ENCODE measurements at places on chromosomes 12 and 14.
A peak's percentile ranks its signal among the peaks of the same experiment; 100 is the strongest.

- DNase-seq: peak; percentile 32
These were observed 8.9 kb upstream of the SAV1 start for GRCh38 chr14:50676814-50677516.

GRCh38 chr12:57736741-57737466, 1.6 kb downstream of the AGAP2 start:
- no peak for DNase-seq

- no peak for DNase-seq
These were observed 28.0 kb downstream of the RCOR1 start for GRCh38 chr14:102620413-102620812.

- DNase-seq: no peak
These were observed 149.4 kb downstream of the FOXN3 start for GRCh38 chr14:89267656-89268055.

GRCh38 chr12:95402096-95402495, 71.9 kb upstream of the METAP2 start:
- DNase-seq: no peak

- no peak for DNase-seq
These were observed 235.6 kb upstream of the RPL10L start for GRCh38 chr14:46887144-46887543.

DNA sequence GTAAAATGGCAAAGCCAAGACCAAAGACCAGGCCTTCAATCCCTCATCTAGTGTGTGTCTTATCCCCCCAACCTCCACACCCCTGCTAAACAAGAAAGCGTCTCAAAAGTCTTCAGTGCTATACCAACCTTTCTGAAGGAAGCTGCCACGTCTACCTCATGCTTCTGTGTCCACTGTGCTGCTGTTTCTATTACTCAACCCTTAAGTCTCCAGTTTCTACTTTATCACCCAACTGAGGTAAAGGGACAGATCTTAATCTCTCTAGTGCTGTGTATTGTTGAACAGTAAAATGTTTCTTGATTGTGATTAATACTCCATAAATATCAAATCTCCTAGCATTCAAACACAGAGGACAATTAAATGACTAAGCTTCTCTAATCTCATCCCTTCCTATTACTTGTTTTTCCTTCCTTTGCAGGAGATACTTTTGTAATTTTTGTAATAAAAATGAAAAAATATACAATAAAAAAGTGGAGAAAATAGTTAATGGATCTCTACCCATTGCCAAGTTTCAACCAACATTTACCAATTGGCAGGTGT, 23.3 kb downstream of the BTBD7 start:
- no peak for DNase-seq

- no peak for DNase-seq
These were observed 76.8 kb downstream of the WSCD2 start for GRCh38 chr12:108205864-108206263.

DNA sequence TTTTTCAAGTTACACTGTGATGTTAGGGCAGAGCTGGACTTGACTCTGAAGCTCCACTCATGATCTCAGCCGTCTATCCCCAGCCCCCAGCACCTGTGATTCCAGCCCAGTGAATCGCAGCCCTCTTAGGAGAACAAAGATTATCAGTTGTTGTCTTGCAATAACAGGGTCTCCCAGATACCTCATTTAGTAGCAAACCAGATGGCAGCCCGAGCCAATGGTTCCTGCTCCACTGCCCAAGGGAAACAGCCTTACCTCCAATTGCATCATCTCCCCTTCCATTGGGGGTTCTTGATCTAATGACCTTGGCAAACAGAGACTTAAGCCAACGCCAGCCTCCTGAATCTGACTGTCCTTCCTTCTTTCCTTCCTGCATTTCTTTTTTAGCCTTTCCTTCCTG, 371.2 kb downstream of the BCL11B start:
- DNase-seq: no peak

DNA sequence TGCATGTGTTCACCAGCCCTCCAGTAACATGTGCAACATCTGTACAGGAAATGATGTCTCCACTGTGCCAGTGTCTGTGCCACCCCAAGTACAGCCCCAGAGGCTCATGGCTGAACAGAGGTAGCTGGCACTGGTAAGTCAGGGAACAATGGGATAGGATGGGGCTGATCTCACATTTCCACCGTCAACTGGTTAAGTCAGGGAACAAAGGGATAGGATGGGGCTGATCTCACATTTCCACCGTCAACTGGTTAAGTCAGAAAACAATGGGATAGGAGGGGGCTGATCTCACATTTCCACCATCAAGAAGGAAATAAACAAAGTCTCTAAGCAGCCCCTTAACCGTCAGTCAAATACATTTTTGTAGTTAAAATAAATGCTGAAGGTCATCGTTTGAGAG, 246.6 kb downstream of the TMEM132D start:
- DNase-seq: no peak

GRCh38 chr12:25994901-25995625, 36.6 kb downstream of the RASSF8 start:
- DNase-seq: no peak

DNA sequence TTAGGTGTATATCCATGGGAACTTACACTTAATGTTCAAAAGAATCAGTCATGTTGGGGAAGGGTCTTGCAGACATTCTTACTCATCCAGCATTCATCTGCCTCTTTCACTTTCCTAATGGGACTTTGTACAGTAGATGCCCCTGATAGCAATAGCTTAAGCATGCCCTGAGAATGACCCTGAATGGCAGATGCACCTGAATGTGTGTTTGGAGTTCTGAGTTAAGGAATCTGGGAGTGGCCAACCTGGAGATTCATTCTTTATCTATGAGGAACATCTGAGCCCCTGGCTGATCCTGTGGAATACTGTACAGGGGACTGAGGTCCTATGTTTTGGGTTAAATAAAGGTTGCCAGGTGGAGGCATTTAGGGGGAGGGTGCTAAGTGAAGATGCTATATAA, 71.3 kb upstream of the MANSC4 start:
- no peak for DNase-seq

DNA sequence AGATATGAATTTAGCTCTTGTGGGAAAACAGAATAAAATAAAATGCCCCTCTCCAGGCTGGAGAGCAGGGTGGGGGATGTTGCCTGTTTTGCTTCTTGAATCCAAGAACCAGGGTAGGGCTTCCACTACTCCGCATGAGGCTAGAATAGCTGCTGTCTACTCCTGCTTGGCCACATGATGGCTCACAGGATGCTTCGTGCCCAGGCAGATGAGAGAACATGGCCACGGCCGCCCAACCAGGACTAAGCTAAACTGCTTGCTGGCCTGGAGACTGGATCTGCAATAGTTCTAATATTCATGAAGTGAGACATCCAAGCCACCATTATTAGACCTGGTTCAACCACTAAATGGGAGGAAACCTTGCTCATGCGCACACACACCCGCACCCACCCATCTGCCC, 122.2 kb upstream of the METAP2 start:
- no peak for DNase-seq

GRCh38 chr14:67385618-67386017, 25.5 kb downstream of the EIF2S1 start:
- DNase-seq: no peak

GRCh38 chr12:64139021-64139420, 83.1 kb downstream of the KICS2 start:
- DNase-seq: no peak

DNA sequence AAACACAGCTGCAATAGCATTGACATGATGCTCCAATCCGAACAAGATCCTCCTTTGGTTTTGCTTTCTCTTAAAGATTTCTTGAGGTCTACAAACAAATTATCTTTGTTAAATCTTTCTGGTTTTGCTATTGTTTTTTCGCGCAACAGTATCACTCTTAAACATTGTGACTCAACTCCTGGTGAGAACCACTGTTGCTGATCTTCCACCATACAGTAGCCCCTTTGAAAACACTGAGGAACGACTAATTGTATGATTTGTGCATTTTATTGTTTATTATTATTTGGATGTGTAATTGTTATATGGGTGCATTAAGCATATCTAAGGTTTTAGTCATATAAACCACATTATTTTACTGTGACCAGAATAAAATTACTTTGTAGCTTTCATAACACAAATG, 282.8 kb downstream of the EGLN3 start:
- no peak for DNase-seq

DNA sequence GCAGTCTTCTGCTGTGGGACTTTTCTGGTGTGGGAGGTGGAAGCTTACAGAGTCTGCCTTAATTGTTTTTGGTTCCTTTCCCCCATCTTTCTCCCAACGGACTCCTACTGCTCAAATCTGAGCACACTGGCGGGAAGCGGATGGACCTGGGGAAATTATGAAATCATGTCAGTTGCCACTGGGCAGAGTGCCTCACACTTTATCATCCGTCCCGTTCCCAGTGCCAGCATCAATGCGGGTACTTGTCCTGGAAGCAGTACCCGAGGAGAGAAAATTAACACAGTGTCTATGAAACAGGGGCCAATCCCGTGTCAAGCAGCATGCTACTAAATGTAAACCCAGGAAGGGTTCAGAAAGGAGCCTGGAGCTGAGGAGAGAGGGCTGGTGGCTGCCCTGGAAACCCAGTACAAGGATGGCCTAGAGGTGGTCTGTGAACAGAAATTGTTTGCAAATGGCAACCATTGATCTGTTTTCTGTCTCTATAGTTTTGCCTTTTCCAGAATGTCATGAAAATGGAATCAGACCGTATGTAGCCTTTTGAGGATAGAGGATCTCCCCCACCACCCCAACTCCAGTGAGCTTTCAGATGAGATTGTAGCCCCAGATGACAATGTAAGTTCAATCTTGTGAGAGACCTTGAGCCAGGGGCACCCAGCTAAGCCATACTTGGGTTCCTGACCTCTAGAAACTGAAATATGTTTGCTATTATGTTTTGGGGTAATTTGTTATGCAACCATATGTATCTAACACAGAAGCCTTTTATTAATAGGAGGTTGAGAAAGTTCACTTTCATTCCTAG, 908 bp upstream of the CDKL1 start:
- DNase-seq: peak; percentile 7

DNA sequence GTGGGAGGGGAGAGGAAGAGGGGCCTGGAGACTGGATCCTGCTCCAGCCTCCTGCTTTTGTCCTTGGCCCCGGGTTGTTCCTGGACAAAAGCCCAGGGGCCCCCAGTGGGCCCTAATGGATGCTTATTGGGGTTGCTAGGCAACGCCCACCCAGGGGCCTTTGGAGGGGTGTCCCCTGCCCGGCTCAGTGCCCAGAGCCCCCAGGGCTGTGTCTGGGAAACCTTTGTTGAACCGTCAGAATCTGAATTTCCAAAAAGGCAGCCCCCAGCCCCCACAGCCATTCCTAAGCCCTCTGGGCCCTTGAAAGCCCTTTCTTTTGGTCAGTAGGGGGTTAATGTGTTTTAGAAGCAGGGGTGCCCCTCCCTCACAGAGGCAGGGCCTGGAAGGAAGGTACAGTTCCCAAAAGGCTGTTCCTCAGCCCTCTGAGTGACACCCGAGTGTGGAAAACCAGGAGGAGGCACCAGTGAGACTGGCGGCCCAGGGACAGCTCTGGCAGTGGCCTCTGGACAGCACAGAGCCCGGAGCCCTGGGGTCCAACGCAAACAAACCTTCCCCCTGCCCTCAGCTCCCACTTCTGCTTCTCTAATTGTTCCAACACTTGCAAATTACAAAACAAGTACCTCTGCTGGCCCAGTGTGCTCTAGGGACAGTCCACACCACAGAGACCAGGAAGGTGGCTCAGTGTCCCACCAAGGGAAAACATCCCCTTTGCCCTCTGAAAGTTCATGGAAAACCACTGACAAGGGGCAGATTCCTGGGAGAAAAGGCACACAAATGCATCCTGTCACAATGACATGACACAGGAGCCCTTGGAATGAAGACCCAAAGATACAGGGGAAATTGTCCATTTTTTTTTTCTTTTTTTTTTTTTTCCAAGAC, 19.4 kb downstream of the HHIPL1 start:
- no peak for DNase-seq

- no peak for DNase-seq
These were observed 283.8 kb downstream of the MED13L start for GRCh38 chr12:115993737-115994136.

DNA sequence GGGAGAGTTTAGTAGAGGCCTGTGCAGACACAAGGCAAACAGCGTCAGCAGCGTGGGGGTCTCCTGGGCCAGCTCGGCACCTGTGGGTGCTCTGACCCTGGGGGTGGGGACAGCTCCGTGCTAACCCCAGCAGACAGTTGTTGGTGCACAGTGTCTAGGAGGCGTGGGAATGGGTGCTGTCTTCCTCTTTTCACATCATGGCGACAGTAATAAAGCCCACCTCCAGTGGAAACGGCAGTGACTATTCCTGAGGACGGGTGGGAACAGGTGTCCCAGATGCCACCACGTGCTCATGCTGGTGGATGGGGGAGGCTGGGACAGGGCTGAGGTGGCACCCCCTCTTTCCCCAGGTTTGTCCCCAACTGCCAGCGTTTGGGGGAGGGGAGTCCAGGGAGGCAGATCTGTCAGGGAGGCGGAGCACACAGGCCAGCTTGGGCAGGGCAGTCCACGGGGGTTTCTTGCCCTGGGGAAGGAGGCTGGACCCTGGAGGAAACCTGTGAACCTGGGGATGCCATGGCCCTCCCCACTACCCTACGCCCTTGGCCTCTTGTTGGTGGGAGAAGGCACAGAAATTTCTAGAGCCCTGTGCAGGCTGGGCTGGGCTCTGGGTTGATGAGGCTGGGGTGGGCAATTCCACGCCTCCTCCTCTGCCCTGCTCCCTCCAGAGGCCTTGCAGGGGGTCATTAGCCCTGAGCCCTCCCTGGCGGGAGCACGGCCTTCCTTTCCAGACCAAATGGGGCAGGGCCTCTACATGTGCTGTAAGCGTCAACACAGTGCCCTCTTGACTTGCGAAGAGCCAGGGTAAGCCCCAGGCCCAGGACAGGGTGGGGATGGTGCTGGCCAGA, 3.8 kb downstream of the ZBTB42 start:
- DNase-seq: no peak

DNA sequence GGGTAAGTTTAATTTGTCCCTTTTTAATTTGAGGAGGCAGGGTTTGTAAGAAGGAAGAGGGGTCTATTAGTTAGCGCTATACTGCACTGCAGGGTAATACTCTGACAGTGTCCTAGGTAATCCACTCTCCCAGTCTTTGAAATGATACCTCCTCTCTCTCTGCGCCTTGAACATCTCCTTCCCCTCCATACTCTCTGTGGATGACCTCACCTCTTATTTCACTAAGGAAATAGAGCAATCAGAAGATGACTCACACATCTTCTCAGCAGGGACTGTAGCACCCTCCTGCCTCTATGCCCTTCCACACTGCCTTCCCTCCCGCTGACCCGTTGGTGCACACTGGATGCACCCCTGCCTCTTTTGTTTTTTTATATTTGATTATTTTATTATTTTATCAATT, 94.2 kb downstream of the GRIP1 start:
- no peak for DNase-seq

GRCh38 chr14:83534995-83535394, 1994.9 kb upstream of the FLRT2 start:
- DNase-seq: no peak

DNA sequence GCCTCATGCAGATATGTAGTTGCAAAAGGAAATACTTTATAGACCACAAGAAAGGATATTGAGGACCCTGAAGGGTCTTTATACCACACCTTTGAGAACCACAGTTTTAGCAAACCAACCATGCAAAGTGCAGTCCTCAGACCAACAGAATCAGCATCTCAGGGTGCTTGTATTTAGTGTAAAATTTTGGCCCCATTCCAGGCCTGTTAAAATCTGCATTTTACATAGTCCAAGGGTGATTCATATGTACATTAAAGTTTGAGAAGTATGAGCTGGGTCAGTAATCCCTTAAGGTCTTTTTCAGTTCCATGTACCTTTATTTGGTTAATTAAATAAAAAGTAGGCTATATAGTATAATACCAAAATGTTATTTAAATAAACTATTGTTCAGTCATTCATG, 91.2 kb downstream of the WNK1 start:
- no peak for DNase-seq

GRCh38 chr14:104744484-104744883, 8.5 kb upstream of the SIVA1 start:
- no peak for DNase-seq

Measured in GM06990 (cell line).